Vein endothelial cell (primary cell): ENCODE measurements at places on chromosomes 12 and 14. TPM values are rescaled to one million over a fixed set of nuclear protein-coding genes. Genes with fewer than 3 reads are reported as not detected.

The RD3L gene
- total RNA-seq, result not detected in 2 replicates

The CRIP1 gene
- total RNA-seq, result 1.1 and 2.0 TPM in 2 replicates

The MYF5 gene
- not detected in 2 replicates for total RNA-seq

The AKAP5 gene
- 0.33 and 0.76 TPM in 2 replicates for total RNA-seq

The VRTN gene
- not detected in 2 replicates for total RNA-seq

The LBHD2 gene
- total RNA-seq, result not detected in 2 replicates

The LMNTD1 gene
- total RNA-seq, result 0.29 TPM in 1 of 2 replicates, not detected in the other

The NINJ2 gene
- total RNA-seq, result 0.38 and 1.6 TPM in 2 replicates

The CPNE8 gene
- total RNA-seq, result 12.4 and 29.2 TPM in 2 replicates

The HOXC10 gene
- not detected in 2 replicates for total RNA-seq

The KRT79 gene
- not detected in 2 replicates for total RNA-seq

The TUBA1A gene
- 1,351 and 1,541 TPM in 2 replicates for total RNA-seq

The C12orf56 gene
- not detected in 2 replicates for total RNA-seq

The SLCO1B1 gene
- not detected in 2 replicates for total RNA-seq

The TAS2R8 gene
- 0.33 TPM in 1 of 2 replicates, not detected in the other for total RNA-seq

The IQSEC3 gene
- under 0.01 TPM in 1 of 2 replicates, not detected in the other for total RNA-seq

The SOAT2 gene
- total RNA-seq, result not detected in 2 replicates

The AJUBA gene
- total RNA-seq, result 54.9 and 71.9 TPM in 2 replicates

The HCAR2 gene
- total RNA-seq, result not detected in 2 replicates

The SYCP3 gene
- 0.33 and 0.67 TPM in 2 replicates for total RNA-seq

The DLGAP5 gene
- 24.2 and 50.6 TPM in 2 replicates for total RNA-seq

The KRT1 gene
- not detected in 2 replicates for total RNA-seq

The DPY19L2 gene
- 0.29 and 0.98 TPM in 2 replicates for total RNA-seq

The ACSS3 gene
- total RNA-seq, result 0.19 and 0.33 TPM in 2 replicates

The CCT2 gene
- 272 and 339 TPM in 2 replicates for total RNA-seq

The FGF6 gene
- not detected in 2 replicates for total RNA-seq

The CNTN1 gene
- under 0.01 TPM in 1 of 2 replicates, not detected in the other for total RNA-seq

The SLC5A8 gene
- not detected in 2 replicates for total RNA-seq

The GDF3 gene
- 0.96 and 1.6 TPM in 2 replicates for total RNA-seq

The RIN3 gene
- 5.2 and 5.5 TPM in 2 replicates for total RNA-seq

The AQP6 gene
- not detected in 2 replicates for total RNA-seq

The FGD4 gene
- 41.8 and 68.5 TPM in 2 replicates for total RNA-seq

The PELI2 gene
- total RNA-seq, result 11.3 and 13.7 TPM in 2 replicates

The AP1G2 gene
- total RNA-seq, result 18.6 and 19.6 TPM in 2 replicates

The RNF34 gene
- 32.7 and 59.8 TPM in 2 replicates for total RNA-seq

The P2RX2 gene
- not detected in 2 replicates for total RNA-seq

The AQP2 gene
- total RNA-seq, result not detected in 2 replicates
